ENCODE measurements at places on chromosomes 6 and 20. TPM values are rescaled to one million over a fixed set of nuclear protein-coding genes. Genes with fewer than 3 reads are reported as not detected.

RAMACL gene
- 4.1 TPM for total RNA-seq

NRN1 gene
- total RNA-seq, result not detected

MYL9 gene
- 13.9 TPM for total RNA-seq

TMEM74B gene
- not detected for total RNA-seq

STX11 gene
- 0.55 TPM for total RNA-seq

SPATA25 gene
- total RNA-seq, result 1.9 TPM

BFSP1 gene
- total RNA-seq, result 2.8 TPM

WFDC5 gene
- not detected for total RNA-seq

DEFB127 gene
- not detected for total RNA-seq

LY6G6D gene
- total RNA-seq, result not detected

GSTA2 gene
- total RNA-seq, result not detected

AFG1L gene
- 3.3 TPM for total RNA-seq

SERINC1 gene
- total RNA-seq, result 261 TPM

SCRT2 gene
- total RNA-seq, result not detected

FABP7 gene
- 0.71 TPM for total RNA-seq

MYLK4 gene
- total RNA-seq, result 0.57 TPM

COL12A1 gene
- 686 TPM for total RNA-seq

KIAA0408 gene
- total RNA-seq, result 0.37 TPM

ATP6V1G2 gene
- 5.0 TPM for total RNA-seq

MCHR2 gene
- not detected for total RNA-seq

PREX1 gene
- 13.1 TPM for total RNA-seq

LRFN2 gene
- not detected for total RNA-seq

PRPH2 gene
- total RNA-seq, result 1.8 TPM

C2 gene
- total RNA-seq, result 5.4 TPM

SLC17A9 gene
- total RNA-seq, result 9.4 TPM

CYP24A1 gene
- total RNA-seq, result 0.28 TPM

IP6K3 gene
- total RNA-seq, result 0.18 TPM

WFDC2 gene
- total RNA-seq, result not detected

PDE7B gene
- total RNA-seq, result 58.1 TPM

Measured in smooth muscle cell of bladder (primary cell).